ENCODE measurements at places on chromosomes 6 and 20.

DNA sequence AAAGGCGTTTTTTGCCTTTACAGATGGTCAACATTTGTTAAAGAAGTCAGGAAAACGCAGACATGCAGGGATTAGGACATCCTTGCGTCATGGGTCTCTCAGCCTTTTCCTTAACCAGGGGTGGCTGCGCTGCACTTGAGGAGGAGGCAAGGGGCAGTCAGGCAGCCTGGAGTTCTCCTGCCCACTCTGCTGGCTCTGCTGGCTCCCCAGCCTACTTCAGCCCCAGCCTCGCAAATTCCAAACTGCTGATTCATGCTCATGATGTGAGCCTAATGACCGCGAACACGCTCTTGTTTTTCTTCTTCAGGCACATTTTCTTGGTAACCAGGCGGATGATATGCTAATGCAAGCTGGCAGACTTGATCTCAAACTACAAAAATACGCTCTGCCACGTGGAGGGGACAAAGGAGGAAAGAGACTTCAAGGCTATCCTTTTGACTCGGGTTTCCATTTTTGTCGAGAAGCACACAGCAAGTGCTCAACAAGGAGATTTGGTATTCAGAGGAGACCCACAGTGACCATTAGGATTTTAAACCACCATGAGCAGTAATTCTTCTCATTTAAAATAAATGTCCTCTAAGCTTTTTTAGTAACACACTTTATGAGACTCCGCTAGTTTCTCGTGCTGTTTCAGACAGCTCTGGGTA is 290.3 kb upstream of the STXBP5 start:
- H3K4me3 ChIP-seq, result peak overlapping the region; percentile 59
- H3K27ac ChIP-seq, result peak overlapping the region; percentile 93
- H3K4me1 ChIP-seq, result peaks cover 26% of the 10 kb centered on the region
- H3K27me3 ChIP-seq, result peaks cover 9% of the 10 kb centered on the region

DNA sequence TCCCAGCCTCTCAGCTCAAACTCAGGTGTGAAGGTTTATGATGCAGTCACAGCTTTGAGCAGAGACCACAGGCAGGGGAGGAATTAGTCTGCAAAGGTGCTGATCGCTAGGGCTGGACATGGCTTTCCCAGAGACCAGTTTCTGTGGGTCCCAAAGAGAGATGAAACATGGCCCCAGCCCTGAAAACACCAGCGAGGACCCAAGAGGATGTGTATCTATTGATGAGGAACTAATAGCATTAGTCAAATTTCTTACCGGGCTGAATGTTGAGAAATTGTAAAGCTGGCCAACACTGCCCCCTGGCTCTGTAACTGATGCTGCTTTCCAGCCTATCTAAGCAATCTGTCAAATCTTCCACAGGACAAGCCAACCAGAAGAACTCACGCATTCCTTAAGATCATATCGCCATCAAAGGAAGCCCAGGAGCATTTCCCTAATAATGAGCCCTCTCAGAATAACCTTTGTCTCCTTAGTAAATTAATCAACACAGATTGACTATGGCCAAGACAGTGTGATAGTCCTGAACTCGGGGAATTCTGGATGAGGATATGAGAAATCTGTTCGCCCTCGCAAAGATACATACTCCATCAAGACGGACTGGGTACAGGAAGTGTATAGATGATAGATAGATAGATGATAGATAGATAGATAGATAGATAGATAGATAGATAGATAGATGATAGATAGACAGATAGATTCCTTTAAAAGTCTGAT is 7.8 kb upstream of the ACSS1 start:
- H3K4me1 ChIP-seq, result no peaks in the 10 kb centered on the region
- peaks cover 46% of the 10 kb centered on the region for H3K27me3 ChIP-seq
- DNase-seq, result peak; percentile 41

GRCh38 chr20:48623176-48623905 is 204.5 kb downstream of the PREX1 start:
- H3K27ac ChIP-seq, result no peak overlapping the region
- no peaks in the 10 kb centered on the region for H3K36me3 ChIP-seq
- peaks cover 21% of the 10 kb centered on the region for H3K4me1 ChIP-seq

DNA sequence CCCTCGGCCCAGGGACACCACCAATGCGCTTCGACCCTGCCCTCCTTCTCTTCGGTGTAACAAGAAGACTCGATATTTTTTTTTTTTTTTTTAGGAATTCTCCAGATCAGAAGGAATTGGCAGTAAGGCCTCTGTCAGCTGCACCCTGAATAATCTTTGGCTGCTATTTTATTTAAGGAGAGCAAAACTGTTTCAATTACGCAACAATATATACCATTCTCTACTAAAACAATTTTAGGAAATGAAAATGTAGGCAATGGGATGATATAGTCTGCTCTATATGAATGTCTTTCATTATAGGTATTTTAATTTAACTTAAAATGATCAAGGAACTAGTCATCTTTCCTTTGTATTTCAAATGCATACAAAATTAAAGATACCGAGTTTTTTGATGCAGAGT is 13.3 kb downstream of the ZCCHC3 start:
- H3K27ac ChIP-seq, result peak overlapping the region; percentile 99
- peak overlapping the region; percentile 88 for H3K4me3 ChIP-seq
- peaks cover 64% of the 10 kb centered on the region for H3K4me1 ChIP-seq
- H3K36me3 ChIP-seq, result peaks cover 8% of the 10 kb centered on the region
- H3K27me3 ChIP-seq, result no peaks in the 10 kb centered on the region
- no peak for DNase-seq

GRCh38 chr6:16690608-16691142 is 70.6 kb downstream of the ATXN1 start:
- H3K4me3 ChIP-seq, result no peak overlapping the region
- H3K27ac ChIP-seq, result no peak overlapping the region
- no peaks in the 10 kb centered on the region for H3K4me1 ChIP-seq
- no peaks in the 10 kb centered on the region for H3K36me3 ChIP-seq
- no peak for DNase-seq
- H3K27me3 ChIP-seq, result peaks cover 4% of the 10 kb centered on the region

DNA sequence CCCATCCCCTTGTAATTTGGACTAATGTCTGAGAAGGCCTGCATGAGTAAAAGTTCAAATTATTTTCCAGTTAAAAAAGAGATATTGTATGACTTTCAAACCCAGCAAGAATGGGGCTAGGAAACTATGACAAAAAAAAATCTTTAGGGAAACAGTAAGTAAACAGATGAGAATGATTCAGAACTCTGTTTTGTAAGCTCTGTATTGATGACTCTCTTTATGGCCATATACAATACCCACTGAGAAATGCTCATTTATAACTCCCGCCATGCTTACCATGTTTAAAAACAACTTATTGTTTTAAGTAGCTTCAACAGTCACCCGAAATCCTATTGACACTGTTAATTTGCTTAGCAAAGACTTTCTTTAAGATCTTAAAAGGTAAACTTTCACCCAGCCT is 17.2 kb upstream of the PCK1 start:
- no peak overlapping the region for H3K4me3 ChIP-seq
- H3K36me3 ChIP-seq, result peaks cover 4% of the 10 kb centered on the region
- peaks cover 7% of the 10 kb centered on the region for H3K4me1 ChIP-seq

DNA sequence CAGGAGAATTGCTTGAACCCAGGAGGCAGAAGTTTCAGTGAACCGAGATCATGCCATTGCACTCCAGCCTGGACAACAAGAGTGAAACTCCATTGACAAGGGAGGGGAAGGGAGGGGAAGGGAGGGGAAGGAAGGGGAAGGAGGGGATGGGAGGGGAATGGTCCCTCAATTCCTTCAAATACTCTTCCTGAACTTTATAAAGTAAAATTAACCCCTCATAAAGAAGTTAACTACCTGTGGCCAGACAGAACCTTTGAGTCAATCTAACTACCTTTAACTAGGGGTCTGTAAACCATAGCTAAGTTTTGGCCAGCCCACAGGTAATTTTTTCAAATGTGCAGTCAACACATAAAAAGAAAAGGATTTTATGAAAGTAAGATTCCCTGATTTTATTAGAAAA is 131.0 kb downstream of the ZMYND8 start:
- H3K27ac ChIP-seq, result peak overlapping the region; percentile 73
- no peak for DNase-seq
- peaks cover under 1% of the 10 kb centered on the region for H3K4me1 ChIP-seq
- no peak overlapping the region for H3K4me3 ChIP-seq
- H3K36me3 ChIP-seq, result peaks cover 79% of the 10 kb centered on the region

DNA sequence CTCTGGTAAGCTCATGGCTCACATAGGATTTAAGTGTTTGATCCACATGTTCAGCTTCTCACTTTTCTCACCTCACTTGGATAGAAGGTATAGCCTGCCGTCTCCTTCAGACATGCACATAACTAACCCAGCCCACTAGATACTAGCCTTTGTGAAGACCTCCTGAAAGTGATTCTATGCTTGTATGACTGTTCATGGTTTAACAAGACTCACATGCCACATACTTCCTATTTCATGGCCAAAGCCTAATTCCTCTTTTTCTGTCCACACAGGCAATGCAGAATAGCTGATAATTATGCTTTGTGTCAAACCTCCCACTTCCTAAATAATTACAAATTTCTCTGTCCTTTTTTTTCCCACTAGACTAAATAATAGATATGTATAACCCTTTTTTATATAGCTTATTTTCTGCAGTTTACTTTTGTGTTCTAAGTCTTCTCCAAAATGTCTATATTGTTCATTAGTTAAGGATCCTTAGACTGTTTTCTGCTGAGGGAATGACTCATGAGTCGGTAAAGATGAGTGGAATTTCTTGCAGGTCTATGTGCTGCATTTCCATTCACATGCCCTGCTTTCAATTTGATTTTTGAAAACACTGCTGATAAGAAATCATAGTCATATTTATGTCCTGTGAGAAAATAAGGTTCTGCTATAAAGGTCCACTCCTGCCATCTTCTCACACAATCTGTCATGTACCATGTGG is 43.0 kb downstream of the HDDC2 start:
- H3K27ac ChIP-seq, result no peak overlapping the region
- H3K4me3 ChIP-seq, result no peak overlapping the region
- H3K27me3 ChIP-seq, result no peaks in the 10 kb centered on the region
- H3K4me1 ChIP-seq, result no peaks in the 10 kb centered on the region
- no peaks in the 10 kb centered on the region for H3K36me3 ChIP-seq

GRCh38 chr20:2673453-2673852 is 9.4 kb upstream of the IDH3B start:
- peaks cover 76% of the 10 kb centered on the region for H3K27me3 ChIP-seq
- no peak overlapping the region for H3K27ac ChIP-seq
- no peaks in the 10 kb centered on the region for H3K4me1 ChIP-seq
- no peak overlapping the region for H3K4me3 ChIP-seq
- no peaks in the 10 kb centered on the region for H3K36me3 ChIP-seq

GRCh38 chr20:46523696-46524328 is 10.5 kb upstream of the ZNF334 start:
- peaks cover 50% of the 10 kb centered on the region for H3K27me3 ChIP-seq
- H3K36me3 ChIP-seq, result no peaks in the 10 kb centered on the region
- H3K27ac ChIP-seq, result no peak overlapping the region
- H3K4me3 ChIP-seq, result no peak overlapping the region

DNA sequence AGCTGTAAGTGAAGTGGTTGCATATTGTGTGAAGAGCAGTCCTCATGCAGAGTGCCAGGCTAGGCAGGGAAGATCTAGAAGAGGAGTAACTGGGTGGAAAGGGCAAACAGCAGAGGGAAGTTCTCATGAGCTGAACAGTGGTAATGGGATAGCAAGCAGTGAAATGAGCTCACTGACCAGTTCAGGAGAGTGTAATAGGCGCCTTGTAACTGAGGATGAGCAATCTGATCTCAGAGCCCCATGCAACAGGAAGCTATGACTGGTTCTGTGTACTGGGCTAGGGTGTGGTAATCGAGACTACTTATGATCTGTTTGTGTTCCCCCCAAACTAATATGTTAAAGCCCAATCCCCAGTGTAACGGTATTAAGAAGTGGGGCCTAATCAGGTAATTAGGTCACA is 98.6 kb downstream of the RFX6 start:
- no peak overlapping the region for H3K27ac ChIP-seq
- no peak for DNase-seq
- peaks cover 4% of the 10 kb centered on the region for H3K27me3 ChIP-seq
- H3K4me3 ChIP-seq, result no peak overlapping the region

DNA sequence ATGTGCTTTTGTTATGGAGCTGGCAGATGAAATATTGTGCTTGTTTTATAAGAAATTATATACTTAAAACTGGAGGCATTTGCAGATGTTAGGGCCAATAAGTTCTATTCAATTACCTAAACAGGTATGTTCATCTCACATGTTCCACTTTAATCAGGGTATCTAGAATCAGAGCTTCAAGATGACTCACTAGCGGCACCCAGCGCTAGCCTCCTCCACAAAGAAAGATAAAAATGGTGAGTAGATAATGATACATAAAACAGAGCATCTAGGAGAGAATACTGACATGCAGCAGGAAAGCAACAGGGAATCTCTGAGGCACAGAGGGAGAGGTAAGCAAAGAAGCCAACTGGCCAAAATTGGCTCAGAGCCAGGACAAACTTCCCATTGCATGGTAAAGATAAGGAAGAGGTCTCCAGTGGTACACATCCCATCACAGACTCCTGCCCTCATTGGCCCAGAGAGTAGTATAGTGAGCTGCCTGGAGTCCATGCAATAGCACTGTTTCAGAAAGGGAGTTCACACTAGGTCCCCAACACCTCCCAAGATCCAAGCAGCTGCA is 200.7 kb upstream of the SPTLC3 start:
- no peak for DNase-seq
- H3K27ac ChIP-seq, result no peak overlapping the region
- H3K4me1 ChIP-seq, result no peaks in the 10 kb centered on the region
- H3K4me3 ChIP-seq, result no peak overlapping the region
- H3K36me3 ChIP-seq, result peaks cover 8% of the 10 kb centered on the region

- DNase-seq, result no peak
- H3K27ac ChIP-seq, result no peak overlapping the region
- no peaks in the 10 kb centered on the region for H3K36me3 ChIP-seq
- no peak overlapping the region for H3K4me3 ChIP-seq
- H3K4me1 ChIP-seq, result peaks cover 29% of the 10 kb centered on the region
Measured at GRCh38 chr20:8425016-8425415, 292.9 kb downstream of the PLCB1 start.

DNA sequence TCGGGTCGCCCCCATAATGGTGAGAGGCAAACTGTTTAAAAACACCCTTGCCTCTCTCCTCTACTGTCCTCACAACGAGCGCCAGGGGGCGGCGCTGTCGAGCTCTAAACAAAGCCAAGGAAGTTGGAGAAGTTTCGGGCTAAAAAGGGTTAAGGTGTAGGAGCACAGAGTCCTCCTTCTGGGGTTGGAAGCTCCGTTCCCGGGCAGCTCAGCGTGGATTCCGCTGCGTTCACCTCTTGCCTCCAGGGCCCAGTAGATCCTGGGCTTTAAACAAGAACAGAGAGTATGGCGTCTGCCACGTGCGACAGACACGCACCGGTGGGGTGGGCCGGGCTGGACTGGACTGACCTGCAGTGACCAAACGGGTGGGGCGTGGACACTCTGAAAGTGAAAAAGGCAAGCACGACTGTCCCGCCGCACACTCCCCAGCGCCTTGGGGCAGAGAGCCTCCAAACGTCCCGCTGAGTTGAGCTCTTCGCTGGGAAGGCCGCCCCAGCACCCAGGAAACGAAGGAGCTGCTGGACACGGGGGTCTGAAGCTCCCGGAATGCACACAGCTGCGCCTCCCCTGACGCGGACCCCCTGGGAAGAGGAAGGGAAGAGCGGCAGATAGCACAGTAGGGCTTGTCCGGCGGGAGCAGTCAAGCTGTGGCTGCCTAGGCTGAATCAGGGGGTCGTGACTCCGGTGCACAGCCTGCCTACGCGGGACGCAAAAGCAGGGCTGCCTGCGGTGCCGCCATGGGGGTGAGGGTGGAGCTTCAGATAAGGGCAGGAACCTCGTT is 1.6 kb upstream of the THBD start:
- peaks cover 59% of the 10 kb centered on the region for H3K27me3 ChIP-seq
- peak; percentile 88 for DNase-seq
- peaks cover 27% of the 10 kb centered on the region for H3K4me1 ChIP-seq
- H3K4me3 ChIP-seq, result peak overlapping the region; percentile 91
